Activated T-helper 9 cell treated with anti-CD3 and anti-CD28 coated beads, Interleukin-2, amount 50 U/mL, for 16 hours (primary cell): ENCODE measurements at places on chromosomes 7 and 10.

DNA sequence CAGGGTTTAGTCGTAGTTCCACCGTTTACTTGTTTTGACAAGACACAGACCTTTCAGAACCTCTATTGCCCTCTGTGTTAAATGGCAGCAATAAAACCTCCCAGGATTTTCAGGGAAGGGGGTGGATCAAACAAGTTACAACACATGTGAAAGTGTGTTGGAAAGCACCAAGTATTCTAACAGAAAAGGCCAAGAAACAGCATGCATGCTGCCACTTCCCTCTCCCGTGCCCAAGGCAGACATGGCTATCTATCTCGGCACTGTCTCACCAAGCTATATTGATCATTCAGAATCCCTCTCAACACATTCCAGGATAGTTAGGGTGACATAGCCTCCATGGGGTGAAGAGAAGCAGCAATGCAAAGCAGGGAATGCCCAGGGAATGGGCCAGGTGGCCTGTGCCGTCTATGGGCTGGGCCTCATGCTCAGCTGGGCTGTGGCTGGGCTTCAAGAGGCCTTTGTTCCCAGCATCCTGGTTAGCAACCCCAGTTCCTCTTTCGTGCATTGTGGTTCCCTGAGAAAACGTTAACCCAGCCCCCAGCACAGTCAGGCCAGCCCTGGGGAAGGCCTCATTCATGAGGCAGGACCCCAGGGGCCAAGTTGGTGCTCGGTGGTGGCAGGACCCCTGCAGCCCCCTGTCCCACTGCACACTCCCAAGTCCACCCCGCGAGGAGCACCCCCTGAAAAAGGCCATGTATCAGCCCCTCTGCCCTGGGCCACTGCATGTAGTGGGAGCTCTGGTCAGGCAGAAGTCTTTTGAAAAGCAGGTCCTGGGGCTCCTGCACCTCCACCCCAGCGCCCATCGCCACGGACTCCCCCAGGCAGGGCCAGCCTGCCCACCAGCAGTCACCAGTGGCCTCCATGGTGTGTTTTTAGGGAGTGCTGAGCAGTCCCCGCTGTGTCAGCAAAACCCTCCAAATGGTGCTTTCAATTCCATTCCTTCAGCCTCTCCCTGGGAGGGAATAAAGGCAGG, 25.5 kb downstream of the VSIR start:
- DNase-seq: no peak

- no peak for DNase-seq
These were observed 149.2 kb downstream of the REEP3 start for GRCh38 chr10:63670291-63670898.

GRCh38 chr10:29583674-29584073, 51.1 kb downstream of the SVIL start:
- DNase-seq: no peak

DNA sequence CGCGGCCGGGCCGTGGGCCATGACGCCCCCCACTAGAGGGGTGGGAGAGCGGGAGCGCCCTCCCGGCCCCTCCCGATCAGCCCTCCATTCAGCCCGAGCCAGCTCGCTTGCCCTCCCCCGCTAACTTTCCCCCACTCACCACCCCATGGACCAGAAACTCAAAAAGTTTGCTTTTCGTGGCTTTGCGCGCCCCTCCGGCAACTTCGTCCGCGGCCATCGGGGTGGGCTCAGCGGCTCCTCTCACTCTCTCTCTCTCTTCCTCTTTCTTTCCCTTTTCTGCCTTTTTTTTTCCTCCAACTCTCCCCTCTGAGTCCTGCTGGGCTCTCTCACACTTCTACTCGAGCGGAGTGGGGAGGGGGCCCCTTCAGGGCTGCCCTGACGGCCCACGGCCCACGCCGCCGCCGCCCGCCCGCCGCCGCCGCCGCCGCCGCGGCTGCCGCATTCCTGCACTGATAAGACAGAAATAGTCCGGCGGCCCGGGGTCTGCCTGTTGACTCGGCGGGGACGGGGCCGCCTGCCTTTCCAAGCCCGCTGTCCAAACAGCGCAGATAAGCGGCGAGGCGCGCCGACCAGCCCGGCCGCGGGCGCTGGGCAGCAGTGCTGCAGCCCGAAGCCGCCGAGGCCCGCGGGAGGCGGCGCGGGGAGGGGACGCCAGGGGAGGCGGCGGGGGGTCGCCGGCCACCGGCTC, at the start of gene SMARCD3:
Gene SMARCD3 (minus strand): TSS at position 349 of the 688 bp plus-strand sequence. CDS start 132 bp downstream, at position 217.
- DNase-seq: no peak

- no peak for DNase-seq
These were observed 11.8 kb upstream of the ACSL5 start for GRCh38 chr10:112361951-112362751.

GRCh38 chr10:3406556-3406955, 234.0 kb upstream of the PITRM1 start:
- no peak for DNase-seq

- no peak for DNase-seq
These were observed 7.3 kb upstream of the ZNF22 start for GRCh38 chr10:44993226-44993921.

DNA sequence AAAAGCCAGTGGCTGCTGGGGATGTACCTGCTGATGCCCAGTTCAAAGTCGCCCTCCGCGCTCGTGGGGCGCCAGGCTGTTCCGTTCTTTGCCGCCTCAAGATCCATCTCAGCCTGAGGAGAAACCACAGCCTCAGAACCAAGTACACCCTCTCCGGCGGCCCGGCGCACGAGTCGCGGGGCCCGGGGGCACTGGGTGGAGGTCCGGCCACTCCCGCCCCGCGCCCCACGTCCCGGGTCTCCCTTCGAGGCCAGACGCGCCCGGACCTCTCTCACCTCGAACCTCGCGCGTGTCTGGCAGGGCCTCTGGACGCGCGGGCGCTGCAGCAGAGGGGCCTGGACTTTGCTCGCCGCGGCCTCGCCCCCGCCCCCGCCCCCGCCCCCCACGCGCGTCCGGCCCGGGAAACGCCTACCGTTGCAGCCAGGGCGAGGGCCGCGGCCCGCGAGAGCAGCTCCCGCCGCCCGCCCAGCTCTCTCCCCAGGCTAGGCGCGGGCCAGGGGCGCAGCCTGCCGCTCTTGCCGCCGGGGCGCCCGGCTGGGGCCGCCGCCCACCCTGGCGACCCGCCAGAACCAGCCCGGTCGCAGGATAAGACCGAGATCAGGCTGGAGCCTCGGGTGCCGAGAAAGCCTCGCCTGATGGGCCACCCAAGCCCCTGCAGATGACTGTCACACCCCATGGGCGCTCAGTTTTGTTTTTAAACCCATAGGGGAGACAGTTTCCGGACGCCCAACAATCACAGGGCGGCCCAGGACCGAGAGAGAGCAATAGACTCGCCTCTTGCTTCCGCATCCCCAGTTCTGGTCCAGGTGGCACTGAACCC, at the start of gene ABCB4:
Gene ABCB4 (minus strand): TSS at position 322 of the 820 bp plus-strand sequence. CDS start 215 bp downstream, at position 107.
- no peak for DNase-seq

GRCh38 chr10:102633287-102633686, 11.0 kb upstream of the TRIM8 start:
- DNase-seq: no peak

GRCh38 chr10:58754469-58755339, 242.0 kb downstream of the BICC1 start:
- no peak for DNase-seq

DNA sequence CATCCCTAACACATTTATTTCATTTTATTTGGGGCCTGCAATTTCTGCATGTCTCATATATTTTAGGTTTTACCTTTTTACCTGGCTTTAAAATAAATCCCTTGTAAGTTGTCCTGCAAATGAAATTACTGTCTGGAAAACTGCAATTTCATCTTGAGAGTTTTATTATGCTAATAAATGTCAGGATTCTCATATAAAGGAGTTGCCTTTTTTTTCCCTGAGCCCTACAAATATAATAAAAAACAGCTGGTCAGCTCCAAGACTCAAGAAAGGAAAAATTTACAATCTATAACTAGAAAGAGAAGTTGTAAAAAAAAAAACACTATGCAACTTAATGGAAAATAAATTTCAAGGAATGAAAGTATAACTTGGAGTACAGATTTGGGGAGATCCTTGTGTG, 108.7 kb downstream of the SH2D4B start:
- DNase-seq: no peak

GRCh38 chr10:112792487-112793201, 157.4 kb upstream of the TCF7L2 start:
- no peak for DNase-seq

GRCh38 chr7:40299097-40299496, 164.3 kb downstream of the SUGCT start:
- DNase-seq: no peak

GRCh38 chr7:44894888-44895580, 9.7 kb upstream of the PURB start:
- DNase-seq: no peak

DNA sequence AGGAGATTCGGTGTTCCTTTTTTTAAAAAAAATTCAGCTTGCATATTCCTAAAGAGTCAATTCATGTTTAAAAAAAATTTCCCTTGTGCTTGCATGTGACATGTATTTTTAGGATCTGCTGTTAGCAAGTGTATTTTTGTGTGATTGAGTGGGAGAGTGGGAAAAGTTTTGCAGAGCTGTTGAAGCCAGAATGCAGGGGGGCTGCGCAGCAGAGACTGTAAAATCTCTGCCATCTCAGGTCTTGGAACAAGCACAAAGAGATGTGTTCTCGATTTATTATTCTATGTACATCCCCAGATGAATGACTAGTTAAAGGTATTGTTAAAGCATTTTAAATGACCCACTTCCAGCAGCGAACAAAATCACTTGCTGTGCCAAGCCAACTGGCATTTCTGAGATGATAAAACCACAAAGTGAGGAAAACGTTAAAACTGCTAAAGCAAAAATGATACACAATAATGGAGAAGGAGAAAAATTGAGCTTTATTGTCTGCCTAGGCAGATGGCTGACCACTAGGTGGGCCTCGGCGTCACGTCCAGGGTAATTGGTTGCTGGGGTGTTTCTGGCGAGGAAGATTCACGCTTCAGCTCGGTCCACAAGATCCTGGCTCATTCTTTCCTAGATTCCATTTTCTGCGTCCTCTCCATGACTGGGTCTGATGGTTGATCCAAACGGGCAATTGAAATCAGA, 67.0 kb upstream of the ATRNL1 start:
- DNase-seq: no peak

DNA sequence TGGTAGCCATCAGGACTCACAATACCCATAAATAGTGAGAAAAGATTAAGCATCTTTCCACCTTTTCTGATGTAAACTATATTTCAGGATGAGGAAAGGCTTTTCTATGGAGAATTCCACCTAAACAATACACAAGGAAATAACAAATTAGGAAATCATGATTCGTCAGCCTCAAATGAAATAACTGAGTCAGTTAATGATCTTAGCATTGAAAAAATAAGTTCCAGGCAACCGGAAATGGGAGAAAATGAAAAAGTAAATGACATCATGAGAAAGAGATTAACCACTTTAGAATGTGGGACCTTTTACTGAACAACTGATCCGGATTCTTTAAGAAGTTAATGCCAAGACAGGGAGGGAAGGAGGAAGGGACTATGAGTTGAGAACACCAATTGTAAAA, 742.3 kb downstream of the TNS3 start:
- DNase-seq: no peak

DNA sequence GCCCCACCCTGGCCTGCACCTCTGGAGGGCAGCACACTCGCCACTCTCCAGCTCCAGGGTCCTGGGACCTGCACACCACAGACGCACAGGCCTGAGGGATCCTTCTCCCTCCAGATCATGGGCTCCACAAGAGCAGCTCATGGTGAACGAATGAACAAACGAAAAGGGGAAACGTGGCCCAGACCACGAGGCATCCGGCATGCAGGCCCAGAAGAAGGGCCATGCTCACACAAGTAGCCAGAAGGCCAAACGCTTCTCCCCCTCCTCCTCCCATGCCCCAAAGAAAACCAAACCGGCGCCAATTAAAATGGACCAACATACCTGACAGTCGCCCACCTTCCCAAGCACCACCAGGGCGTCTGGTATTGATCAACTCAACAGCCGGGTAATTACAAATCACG, 30.4 kb downstream of the MAD1L1 start:
- no peak for DNase-seq
